ENCODE measurements at places on chromosomes 4 and X.

DNA sequence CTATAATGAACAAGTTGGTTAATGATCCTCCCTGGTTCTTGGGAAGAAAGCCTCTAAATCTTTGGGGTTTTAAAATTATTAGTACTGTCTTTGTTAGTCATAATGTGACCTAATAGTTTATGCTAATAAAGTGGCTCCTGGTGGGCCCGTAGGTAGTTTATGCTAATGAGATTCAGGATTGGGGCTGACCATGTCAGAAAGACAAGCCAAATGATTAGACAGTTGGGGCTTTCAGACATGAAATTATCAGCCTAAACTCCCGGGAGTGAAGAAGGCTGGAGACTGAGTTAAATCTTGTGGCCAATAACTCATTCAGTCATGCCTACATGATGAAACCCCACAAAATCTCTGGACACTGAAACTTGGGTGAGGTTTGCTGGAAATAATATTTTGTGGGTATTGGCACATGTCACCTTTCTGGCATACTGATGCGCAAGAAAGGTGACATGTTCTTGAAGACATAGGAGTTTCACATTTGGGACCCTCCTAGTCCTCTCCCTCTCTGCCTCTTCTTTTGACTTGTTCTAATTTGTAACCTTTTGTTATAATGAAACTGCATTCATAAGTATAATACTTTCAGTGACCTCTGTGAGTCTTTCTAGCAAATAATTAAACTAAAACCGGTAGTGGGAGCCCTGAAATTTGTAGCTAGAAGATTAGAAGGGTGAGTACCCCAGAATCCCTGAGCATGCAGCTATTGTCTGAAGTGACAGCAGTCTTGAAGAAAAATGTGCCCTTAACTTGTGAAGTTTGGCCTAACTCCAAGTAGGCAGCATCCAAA, 196.8 kb upstream of the FSTL5 start:
- DNase-seq: no peak

- no peak for DNase-seq
Measured at GRCh38 chrX:8103655-8104054, 67.4 kb downstream of the VCX2 start.

DNA sequence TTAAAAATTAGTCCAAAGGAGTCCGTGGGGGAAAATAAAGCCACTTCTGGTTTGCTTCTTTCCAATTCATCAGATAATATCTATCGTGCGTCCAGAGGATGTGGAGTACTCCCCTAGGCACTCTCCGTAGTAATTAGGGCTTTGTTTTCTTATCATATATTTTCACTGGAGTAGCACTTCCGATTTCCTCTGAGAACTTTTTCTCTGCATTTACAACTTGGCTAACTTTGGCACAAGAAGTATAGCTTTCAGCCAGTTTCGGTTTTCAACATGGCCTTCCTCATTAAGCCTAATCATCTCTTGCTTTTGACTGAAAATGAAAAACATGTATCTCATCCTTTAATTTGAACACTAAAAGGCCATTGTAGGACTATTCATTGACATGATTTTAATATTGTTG, 80.5 kb downstream of the CASP3 start:
- no peak for DNase-seq

GRCh38 chr4:74108457-74109115, 9.6 kb upstream of the CXCL2 start:
- DNase-seq: no peak
